ENCODE measurements at places on chromosomes 16 and 17. TPM values are rescaled to one million over a fixed set of nuclear protein-coding genes. Genes with fewer than 3 reads are reported as not detected.

SCIMP gene
- total RNA-seq = not detected

DNA sequence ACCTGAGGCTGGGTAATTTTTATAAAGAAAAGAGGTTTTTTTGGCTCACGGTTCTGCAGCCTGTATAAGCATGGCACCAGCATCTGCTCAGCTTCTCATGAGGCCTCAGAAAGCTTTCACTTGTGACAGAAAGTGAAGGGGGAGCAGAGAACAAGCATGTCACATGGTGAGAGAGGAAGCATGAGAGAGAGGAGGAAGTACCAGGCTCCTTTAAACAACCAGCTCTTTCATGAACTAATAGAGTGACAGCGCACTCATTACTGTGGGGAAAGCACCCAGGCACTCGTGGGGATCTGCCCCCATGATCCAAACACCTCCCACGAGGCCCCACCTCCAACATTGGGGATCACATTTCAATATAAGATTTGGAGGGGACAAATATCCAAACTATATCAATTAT is 86.8 kb downstream of the USP32 start:
- DNase-seq = peak; percentile 40
- H3K36me3 ChIP-seq = peaks cover 17% of the 10 kb centered on the region
- H3K4me1 ChIP-seq = peaks cover 18% of the 10 kb centered on the region
- no peak overlapping the region for H3K27ac ChIP-seq

- DNase-seq = no peak
- H3K4me3 ChIP-seq = no peak overlapping the region
- no peak overlapping the region for H3K27ac ChIP-seq
- no peaks in the 10 kb centered on the region for H3K36me3 ChIP-seq
Measured at GRCh38 chr16:58318391-58318790, 23.6 kb upstream of the PRSS54 start.

BTBD17 gene
- total RNA-seq = not detected

KRTAP3-1 gene
- total RNA-seq = not detected

GRCh38 chr17:3754458-3755334 is 31.0 kb downstream of the HASPIN start:
- peaks cover 50% of the 10 kb centered on the region for H3K4me1 ChIP-seq
- DNase-seq = peak; percentile 77
- H3K36me3 ChIP-seq = peaks cover 6% of the 10 kb centered on the region
- H3K4me3 ChIP-seq = no peak overlapping the region

SOCS3 gene
- 9.1 TPM for total RNA-seq

- peak; percentile 81 for DNase-seq
- H3K27me3 ChIP-seq = no peaks in the 10 kb centered on the region
- peaks cover 54% of the 10 kb centered on the region for H3K4me1 ChIP-seq
- peak overlapping the region; percentile 15 for H3K4me3 ChIP-seq
- peaks cover 72% of the 10 kb centered on the region for H3K36me3 ChIP-seq
- peak overlapping the region; percentile 90 for H3K27ac ChIP-seq
Measured at GRCh38 chr17:78817123-78817522, 23.5 kb downstream of the USP36 start.

GRCh38 chr16:20889625-20890275 is 10.4 kb downstream of the DCUN1D3 start:
- H3K27ac ChIP-seq = no peak overlapping the region
- peaks cover 39% of the 10 kb centered on the region for H3K36me3 ChIP-seq
- DNase-seq = no peak
- no peak overlapping the region for H3K4me3 ChIP-seq
- H3K27me3 ChIP-seq = no peaks in the 10 kb centered on the region
- peaks cover 11% of the 10 kb centered on the region for H3K4me1 ChIP-seq

GRCh38 chr17:9181640-9182039 is 160.3 kb downstream of the NTN1 start:
- no peak overlapping the region for H3K4me3 ChIP-seq
- no peak overlapping the region for H3K27ac ChIP-seq
- H3K27me3 ChIP-seq = no peaks in the 10 kb centered on the region
- no peaks in the 10 kb centered on the region for H3K36me3 ChIP-seq
- H3K4me1 ChIP-seq = peaks cover 3% of the 10 kb centered on the region
- no peak for DNase-seq

GRCh38 chr16:1052721-1053120 is 19.8 kb upstream of the SSTR5 start:
- no peaks in the 10 kb centered on the region for H3K4me1 ChIP-seq
- no peak for DNase-seq
- no peak overlapping the region for H3K27ac ChIP-seq
- no peaks in the 10 kb centered on the region for H3K36me3 ChIP-seq
- H3K4me3 ChIP-seq = no peak overlapping the region

KCNJ18 gene
- total RNA-seq = not detected

GRCh38 chr16:48129926-48130325 is 25.9 kb downstream of the ABCC12 start:
- H3K4me1 ChIP-seq = no peaks in the 10 kb centered on the region
- H3K36me3 ChIP-seq = no peaks in the 10 kb centered on the region
- H3K4me3 ChIP-seq = no peak overlapping the region
- no peaks in the 10 kb centered on the region for H3K27me3 ChIP-seq

DNA sequence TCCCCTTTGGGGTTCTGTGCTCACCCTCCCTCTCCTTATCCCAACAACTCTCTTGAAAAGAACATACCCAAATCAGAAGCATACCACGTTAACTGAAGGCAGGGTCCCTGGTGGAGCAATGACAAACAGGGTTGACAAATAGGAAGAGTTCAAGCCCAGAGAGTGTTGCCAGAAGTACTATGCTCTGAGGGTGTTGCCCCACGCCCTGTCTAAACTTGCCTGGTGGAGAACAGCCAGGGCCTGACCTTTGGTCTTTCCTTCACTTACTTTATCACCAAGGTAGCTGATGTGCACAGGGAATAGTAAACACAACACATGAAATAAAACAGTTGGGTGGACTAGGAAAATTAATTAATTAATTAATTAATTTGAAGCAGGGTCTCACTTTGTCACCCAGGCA is 23.3 kb downstream of the ZNF75A start:
- no peaks in the 10 kb centered on the region for H3K36me3 ChIP-seq
- no peak for DNase-seq
- no peak overlapping the region for H3K27ac ChIP-seq

- H3K36me3 ChIP-seq = no peaks in the 10 kb centered on the region
- no peaks in the 10 kb centered on the region for H3K4me1 ChIP-seq
- no peak overlapping the region for H3K4me3 ChIP-seq
Measured at GRCh38 chr17:65799454-65799853, 238.0 kb upstream of the AXIN2 start.

Measured in activated CD8-positive, alpha-beta T cell treated with anti-CD3 and anti-CD28 coated beads, Interleukin-2, amount 10 ng/mL, durations not matched to agents 7 days and 5 days (primary cell).